ENCODE measurements at places on chromosomes 12 and 14.

DNA sequence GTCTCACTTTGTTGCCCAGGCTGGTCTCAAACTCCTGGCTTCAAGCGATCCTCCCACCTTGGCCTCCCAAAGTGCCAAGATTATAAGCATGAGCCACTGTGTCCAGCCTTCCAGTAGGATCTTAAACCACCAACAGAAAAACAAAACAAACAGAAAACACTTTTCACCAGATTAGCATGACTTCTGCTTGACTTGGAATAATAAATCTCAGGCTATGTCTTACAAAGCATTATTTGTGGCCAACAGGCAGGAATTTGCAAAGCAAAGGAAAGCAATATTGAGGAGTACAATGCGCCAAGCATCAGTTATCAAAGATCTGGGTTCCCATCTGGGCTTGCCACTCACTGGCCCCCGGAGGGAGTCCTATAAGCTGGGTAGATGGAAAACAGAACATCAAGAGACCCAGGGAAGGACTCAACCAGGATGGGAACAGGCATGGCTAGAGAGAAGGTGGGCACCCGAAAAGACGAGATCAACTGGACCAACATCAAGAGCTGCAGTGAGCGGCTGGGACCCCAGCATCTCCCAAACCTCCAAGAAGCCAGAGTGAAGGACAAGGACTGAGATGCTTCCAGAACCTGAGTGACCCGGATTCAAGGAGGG lies 101.2 kb downstream of the TMEM30B start:
- no peak for DNase-seq

DNA sequence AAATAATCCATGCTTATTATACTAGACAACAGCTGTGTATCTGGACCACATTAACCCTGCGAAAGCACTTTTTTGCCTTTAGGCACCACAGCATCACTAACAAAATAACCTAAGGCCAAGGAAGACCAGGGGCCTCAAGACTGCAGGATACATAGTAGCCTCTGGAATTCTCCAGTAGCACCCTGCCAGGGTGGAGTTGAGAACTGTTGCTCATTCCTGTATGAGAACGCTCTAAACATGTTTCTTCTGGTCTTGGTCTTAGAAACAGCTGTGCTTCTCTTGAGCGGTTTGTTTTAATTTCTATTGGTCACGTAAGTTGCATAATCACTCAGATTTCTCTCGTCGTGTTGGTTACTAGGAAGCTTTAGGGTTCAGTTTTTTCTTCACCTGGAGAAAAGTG lies 7.9 kb downstream of the B4GALNT3 start:
- no peak for DNase-seq

GRCh38 chr12:96143392-96143791 lies 50.8 kb upstream of the ELK3 start:
- DNase-seq, result no peak

- no peak for DNase-seq
These were observed 16.3 kb downstream of the SERPINA1 start for GRCh38 chr14:94372021-94372605.

DNA sequence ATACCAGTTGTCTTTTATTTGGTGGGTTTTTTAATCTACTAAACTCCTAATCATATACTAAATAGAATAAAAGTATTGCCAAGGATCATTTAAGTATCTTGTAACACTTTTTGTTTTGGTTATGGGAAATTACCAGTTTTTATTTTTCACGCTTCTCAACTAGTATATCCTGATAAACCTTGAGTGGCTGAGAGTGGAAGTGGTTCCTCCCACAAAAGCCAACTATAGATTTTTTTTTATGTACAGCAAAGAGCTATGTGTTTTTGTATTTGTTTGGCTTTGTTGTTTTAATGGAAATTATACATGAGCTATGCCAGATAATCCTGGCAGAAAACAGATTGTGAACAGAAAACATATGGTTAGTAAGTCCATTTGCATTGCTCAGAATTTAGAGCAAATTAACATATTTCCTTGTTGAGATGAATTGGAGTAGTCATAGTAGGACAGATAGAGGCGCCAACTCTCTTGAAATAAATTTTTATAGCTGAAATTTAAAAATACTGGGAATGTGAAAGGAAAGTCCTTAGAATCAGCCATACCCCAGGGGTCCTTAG lies 60.9 kb upstream of the PSMA6 start:
- DNase-seq, result no peak
